Activated naive CD8-positive, alpha-beta T cell treated with anti-CD3 and anti-CD28 coated beads, Interleukin-2, amount 10 ng/mL, durations not matched to agents 7 days and 5 days (primary cell): ENCODE measurements at places on chromosomes 11 and 22.

DNA sequence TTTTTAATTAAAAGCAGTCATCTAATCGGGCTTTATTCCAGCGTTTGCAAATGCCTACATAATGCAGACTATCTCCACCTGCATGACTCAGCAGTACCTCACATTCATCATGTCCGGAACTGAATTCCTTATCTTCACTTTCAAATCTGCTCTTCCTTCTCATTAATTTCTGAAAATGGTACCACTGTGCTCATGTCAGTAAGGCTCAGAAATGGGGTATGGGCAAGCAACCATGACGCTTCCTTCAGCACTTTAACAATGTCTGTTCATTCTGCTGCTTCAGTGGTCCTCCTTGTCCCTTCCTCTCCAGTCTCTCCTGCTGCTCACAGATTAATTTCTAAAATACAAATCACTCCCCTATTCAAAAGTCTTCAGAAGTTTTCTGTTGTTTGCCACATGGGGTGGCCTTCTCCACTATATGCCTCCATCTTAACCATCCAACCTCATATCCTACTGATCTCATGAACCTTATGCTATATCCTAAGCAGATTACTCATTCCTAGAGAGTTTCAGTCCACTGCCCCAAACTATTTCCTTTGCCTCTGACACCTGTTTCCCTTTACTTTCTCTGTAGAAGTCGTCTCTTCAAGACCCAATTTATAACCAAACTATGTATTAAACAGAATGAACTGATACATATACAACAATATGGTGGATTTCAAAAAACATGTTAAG lies 7.0 kb downstream of the GTF2H1 start:
- no peak for DNase-seq

GRCh38 chr11:43582863-43583462 lies 97.6 kb upstream of the HSD17B12 start:
- no peak for DNase-seq

GRCh38 chr11:63804259-63804658 lies 9.0 kb upstream of the SPINDOC start:
- DNase-seq = no peak

DNA sequence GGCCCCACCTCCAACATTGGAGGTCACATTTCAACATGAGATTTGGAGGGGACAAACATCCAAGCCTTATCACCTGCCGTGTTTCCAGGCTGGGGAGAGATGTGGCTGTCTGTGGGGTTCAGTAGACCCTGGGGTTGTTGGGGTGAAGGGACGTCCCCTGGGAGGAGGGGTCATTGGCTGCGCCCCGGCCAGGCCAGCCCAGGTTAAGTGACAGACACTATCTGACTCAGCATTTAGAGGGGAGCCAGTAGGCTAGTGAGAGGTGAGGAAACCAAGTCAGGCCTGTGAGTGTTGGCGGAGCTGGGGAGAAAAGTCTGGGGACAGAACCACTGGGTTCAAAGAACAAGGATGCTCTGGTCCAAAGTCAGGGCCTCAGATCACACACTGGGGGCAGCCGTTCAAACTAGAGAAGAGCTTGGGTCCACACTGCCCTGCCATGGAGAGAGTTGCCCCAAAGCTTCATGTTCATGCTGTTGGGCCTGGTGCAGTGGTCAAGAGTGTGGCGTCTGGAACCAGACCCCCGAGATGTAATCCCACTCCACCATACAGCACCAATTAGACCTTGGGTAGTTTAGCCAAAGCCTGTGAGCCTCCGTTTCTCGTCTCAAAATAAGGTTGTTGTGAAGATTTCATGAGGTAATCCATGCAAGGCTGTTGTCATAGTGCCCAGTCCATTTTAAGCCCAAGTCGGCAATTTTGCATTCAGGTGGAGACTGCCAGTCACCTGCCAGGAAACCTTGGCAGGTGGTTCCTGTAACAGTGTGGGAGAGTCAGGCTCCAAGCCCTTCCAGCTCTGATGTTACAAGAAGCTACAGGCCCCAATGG lies 1289.6 kb downstream of the TBC1D22A start:
- DNase-seq = no peak

DNA sequence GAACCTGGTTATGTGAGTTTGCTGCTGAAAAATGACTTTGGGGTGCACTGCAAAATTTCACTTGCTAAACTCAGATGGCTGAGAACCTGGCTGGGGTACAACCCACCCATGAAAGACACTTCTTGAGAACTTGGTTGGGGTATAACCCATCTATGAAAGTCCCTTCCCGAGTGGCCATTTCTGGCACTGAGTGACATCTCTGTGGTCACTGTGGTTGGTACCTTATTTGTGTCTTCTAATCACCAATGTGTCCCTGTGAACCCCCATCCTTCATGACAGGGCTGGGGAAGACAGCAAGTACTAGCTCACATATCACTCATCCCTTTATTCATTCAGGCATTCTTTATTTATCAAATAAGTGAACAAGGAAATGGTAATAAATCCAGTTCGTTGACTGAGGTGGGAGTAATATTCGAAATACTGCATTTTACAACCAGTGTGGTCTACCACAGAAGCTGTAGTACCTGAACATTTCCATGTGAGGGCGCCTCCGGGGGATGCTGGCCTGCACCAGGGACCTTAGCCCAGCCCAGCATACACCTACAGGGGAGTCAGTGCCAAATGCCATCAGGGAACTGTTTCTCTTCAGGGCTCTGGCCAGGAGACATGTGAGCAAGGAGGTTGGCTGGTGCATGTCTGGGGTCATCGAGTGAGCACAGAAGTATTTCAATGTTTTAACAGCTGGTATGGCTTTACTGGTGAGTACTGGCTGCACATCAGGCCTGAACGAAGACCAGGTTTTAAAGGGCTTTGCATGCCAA lies 122.1 kb downstream of the CSNK2A3 start:
- DNase-seq = no peak

DNA sequence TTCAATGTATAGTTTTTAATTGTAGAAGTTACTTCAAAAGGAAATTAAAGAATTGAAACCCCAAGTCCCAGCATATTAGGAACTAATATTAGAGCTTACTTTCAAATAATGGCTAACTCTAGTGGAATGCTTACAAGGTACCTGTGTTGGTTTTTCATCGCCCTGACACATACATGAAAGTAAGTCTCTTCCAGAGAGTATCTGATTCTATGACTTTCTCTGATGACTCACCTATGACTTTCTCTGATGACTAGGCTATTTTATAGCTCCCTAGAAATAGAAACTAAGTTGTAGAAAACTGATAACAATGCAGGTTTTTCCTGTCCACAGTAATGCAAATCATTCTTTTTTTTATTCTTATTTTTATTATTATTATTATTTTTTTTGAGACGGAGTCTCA lies 33.6 kb upstream of the MMP7 start:
- no peak for DNase-seq

- DNase-seq = no peak
These were observed at the start of gene FCHSD2 for GRCh38 chr11:73142128-73142377. Gene FCHSD2 (minus strand): TSS chr11:73142318. CDS start chr11:73141877, 441 bp downstream.

- DNase-seq = no peak
These were observed 34.5 kb upstream of the DEUP1 start for GRCh38 chr11:93295921-93296575.

- DNase-seq = no peak
These were observed 226.3 kb downstream of the DDX10 start for GRCh38 chr11:108891143-108891542.

DNA sequence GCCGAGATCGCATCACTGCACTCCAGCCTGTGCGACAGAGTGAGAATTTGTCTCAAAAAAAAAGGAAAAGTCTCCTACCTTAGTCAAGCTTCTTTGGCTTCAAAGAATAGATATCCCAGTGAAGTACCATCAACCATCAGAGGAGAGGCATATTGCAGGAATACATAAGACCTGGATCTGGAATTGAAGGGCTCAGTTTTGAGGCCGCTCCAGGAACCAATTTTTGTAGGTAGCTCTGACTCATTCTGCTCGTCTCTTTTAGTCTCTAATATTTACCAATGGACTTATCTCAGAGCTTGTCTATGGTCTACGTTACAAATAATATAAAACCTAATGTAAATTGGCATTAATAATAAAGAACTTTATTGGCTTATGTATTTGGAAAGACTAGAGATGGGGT lies 8.2 kb upstream of the CCDC15 start:
- no peak for DNase-seq

GRCh38 chr11:64898541-64898940 lies 18.5 kb downstream of the ATG2A start:
- no peak for DNase-seq

DNA sequence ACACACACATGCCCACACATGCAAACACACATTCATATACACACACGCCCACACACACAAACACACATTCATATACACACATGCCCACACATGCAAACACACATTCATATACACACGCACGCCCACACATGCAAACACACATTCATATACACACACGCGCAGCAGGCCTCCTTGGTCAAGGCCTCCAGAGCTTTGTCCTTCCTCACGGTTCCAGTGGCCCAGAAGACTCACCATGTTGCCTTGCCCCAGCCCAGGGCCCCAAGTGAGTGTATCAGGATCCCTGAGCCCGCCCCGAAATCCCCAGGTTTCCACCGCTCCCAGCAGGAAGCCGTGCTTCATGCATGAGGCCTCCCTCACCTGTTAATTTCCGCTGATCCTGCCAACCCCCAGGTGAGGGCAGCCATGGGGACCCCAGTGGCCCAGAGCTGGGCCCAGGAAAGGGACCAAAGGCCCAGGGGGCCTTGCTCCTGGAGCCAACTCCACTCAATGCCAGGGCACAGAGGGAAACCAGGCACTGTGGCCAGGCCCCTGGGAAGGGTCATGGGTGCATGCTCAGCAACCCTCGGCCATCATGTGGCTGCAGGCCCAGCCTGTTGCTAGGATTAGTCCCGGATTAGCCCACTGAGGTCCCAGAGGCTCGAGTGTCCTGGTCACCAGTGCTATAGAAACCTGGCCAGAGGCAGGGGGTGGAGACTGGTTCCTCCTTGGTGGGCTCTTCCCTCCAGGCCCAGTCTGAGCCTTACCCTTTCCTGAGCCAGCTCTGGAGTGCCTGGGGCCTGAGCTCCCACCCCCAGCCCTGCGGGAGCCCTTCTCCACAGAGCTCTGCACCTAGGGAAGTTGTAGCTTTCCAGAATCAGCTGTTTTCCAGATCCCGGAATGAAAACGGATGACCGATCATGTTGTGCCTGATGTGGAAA lies 34.4 kb downstream of the IGF2 start:
- no peak for DNase-seq
